ENCODE measurements at places on chromosomes 4 and X.

DNA sequence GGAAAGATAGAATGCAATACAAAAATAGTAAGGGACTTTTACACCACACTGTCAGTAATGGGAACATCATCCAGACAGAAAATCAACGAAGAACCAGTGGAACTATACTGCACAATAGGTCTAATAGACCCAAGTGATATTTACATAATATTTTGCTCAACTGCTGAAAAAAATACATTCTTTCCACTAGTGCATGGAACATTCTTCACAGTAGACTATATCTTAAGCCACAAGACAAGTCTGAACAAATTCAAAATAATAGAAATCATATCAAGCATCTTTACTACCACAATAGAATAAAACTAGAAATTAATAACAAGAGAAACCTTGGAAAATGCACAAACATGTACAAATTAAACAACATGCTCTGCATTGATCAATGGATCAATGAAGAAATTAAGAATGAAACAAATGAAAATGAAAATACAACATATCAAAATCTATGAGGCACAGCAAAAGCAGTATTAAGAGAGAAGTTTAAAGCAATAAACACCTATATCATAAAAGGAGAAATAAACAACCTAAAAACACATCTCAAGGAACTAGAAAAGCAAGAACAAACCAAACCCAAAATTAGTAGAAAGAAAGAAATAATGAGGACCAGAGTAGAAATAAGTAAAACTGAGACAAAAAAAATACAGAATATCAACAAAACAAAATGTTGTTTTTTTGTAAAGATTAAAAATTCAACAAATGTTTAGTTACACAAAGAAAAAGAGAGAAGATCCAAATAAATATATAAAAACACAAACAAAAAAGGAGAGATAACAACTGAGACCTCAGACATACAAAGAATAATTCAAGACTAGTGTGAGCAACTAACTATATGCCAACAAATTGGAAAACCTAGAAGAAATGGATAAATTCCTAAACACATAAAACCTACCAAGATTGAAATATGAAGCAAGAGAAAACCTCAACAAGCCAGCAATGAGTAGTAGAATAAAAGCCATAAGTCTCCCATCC is 51.5 kb upstream of the ANTXR2 start:
- DNase-seq: no peak

DNA sequence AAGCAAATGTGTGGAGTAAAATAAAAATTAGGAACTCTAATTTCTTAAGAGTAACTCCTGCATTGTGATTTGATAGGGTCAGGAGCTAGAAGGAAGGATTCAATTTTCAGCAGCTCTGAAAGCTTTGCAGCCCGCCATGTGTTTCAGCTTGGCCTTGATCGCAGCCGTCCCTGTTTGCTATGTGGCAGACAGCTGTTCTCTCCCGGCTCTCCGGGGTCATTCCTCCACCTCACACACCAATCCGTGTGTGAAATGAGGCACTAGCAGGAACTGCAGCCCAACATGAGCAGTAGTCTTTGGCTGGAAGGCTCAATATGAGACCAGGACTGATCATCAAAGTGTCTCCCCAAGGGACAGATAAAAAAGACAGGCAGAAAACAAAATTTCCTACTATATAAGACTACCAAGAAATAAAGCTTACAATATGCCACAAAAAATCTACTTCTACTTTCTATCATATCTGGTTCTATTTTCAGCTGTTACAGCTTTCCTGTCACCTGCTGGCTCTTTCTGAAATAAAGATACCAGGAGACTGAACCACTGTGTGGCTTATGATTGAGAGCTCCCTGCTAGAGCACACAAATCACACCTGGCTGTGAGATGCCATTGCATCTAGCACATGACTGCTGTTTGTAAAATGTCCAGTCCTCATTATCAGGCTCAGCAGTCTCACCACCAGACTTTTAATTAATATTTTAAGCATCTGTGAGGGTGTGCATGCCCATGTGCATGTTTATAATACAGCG is 44.1 kb upstream of the SEC24B start:
- DNase-seq: no peak

- no peak for DNase-seq
Measured at GRCh38 chrX:3748052-3748559, 34.7 kb upstream of the PRKX start.

- no peak for DNase-seq
Measured at GRCh38 chr4:40890764-40891163, 141.0 kb downstream of the NSUN7 start.

DNA sequence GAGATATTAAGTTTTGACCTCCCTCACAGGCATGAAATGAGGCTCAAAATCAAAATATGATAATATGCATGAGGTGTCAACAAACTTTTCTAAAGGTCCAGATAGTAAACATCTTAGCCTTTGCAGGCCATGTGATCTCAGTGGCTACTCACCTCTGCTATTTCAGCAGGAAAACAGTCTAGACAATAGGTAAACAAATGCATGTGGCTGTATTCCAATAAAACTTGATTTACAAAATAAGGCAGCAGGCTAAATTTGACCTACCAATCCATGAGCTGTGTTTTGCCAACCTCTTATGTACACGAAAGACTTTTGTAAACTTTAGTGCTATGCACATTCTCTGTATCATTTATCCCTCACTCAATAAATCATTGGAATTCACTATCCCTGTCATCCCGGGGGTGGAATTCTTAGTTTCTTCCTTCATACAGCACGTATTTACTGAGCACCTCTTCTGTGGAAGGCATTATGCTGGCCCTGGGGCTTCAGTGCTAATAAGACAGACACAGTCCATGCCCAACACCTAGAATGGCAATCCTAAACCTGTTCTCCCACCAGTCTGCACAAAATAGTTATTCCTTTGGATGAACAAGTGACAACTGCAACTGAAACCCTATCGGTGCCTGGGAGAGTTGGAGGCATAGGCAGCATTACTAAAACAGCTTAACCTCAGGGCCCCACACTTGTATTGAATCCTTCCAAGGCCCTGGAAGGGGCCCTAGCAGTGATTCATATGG is 19.9 kb downstream of the MAGEB17 start:
- DNase-seq: peak; percentile 0

DNA sequence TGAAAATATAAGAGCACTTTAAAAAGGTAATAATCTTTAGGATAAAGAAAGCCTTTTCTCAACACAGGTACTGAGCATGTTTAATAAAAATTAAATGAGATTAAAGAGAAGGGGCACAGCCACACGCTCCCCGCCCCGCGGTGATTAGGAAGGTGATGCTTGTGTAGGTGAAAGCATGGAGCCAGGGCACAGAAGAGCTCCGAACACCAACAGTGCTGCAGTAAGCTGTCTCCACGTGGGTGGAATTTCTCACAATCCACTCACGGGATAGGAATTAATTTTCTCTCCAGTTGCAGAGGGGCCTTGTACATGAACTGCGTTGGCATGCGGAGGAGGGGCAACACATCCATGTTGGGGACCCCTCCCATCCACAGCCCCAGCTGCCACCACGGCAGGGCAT is 27.0 kb downstream of the DCTD start:
- DNase-seq: no peak

DNA sequence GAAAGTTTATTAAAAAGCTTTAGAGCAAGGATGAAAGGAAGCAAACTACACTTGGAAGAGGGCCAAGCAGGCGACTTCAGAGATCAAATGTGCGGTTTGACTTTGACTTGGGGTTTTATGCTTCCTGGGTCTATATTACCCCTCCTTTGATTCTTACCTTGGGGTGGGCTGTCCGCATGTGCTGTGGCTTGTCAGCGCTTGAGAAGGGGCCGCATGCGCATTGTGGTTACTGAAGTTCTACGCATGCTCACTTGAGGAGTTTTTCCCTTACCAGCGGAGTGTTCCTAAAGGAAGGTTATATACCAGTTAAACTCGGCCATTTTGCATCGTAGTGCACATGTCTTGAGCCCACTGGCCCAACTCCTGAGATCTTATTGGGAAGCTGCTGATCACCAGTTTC is 9.9 kb downstream of the ZNF157 start:
- DNase-seq: no peak

DNA sequence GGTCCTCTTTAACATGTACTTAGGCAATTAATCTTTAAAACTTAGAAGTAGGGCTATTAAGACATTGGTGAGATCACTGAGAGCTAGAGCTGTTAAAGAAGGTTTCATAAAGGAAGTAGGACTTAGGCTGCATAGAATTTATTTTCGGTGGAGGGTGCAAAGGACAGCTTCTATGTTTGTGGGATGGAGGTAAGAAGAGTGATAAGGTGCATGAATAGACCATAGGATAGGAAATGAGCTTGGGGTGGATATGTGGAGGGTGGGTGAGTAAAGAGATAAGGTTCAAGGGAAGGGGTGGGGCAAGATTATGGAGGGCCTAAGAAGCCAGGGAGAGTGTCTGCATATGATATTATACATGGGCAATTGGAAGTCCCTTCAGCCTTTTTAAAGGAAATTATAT is 15.9 kb downstream of the RTL9 start:
- no peak for DNase-seq

DNA sequence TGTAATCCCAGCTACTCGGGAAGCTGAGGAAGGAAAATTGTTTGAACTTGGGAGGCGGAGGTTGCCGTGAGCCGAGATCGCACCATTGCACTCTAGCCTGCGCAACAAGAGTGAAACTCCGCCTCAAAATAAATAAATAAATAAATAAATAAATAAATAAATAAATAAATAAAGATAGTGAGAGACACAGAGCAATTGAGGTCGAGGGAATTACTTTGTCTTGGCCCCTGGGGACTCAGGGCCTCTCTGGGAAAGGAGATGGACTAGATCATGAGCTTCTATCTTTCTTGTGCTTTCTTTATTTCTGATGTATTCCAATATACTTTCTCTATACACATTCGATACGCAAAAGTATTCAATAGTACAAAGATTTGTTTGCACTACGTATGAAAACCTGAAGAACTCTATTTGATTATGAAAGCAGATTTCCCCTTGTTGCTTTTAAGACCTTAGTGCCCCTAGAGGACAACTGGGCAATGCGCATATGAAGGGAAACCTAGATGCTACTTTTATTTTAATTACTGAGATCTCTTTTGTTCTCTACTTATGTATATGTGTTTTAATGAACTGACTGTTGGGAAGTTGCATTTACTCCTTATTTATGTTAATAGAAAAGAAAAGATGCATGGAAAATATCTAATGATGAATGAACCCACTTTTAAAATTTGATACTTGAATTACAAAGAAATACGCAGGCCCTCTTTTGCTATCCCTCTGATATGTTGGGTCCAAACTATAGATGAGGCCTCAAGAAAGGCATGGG is 12.8 kb upstream of the ELOVL6 start:
- no peak for DNase-seq

- peak; percentile 28 for DNase-seq
Measured at GRCh38 chr4:173301518-173302201, 32.5 kb downstream of the HMGB2 start.

- no peak for DNase-seq
Measured at GRCh38 chr4:64495946-64496345, 86.7 kb upstream of the TECRL start.

DNA sequence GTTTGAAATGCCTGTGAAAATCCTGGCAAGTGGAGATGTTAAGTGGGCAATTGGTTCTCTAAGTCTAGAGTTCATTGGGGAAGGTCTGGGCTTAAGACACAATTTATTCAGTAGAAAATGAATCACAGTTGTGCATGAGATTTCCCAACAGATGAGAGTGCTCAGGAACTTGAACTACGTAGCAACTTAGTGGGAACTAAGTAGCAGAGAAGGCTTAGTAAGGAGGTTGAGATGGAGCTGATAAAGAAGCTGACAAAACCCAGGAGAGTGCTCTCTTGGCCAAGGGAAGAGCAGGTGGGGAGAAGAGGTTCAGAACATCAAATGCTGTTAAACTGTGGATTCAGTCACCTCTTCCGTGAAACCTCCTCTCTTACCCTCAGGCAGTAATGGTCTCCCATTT is 33.0 kb downstream of the AFF1 start:
- no peak for DNase-seq

- no peak for DNase-seq
Measured at GRCh38 chr4:1882850-1883271, 11.7 kb downstream of the NSD2 start.

DNA sequence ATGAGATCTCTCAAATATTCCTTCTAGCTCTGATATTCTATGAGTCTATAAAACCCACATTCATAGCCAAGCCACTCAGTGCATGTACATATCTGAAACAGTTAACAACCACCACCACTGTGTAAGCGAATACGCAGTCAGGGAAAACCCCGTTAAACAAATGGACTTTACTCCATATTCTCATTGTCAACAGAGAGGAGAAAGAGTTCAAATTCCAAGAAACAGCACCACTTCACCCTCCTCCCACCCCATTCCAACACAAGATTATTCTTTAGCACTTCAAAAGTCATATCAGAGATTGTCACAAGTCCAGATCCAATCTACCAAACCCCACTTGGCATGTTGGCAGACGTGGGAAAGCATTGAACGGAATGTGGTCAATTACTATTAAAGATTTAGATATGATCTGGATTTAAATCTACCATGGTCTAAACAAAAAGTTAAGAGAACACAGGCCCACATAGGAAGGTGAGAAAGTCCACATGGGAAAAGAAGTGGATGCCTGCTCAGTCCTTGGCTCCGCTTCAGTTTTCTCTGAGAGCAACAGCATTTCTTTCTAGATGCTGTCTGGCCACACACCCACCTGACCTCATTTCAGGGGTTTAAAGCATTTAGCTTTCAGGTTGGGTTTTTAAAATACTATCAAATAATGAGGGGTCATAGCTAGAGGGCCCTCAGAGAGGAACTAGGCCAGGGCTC is 39.8 kb upstream of the KLHL13 start:
- DNase-seq: no peak

- DNase-seq: no peak
Measured at GRCh38 chr4:95213366-95213765, 335.4 kb downstream of the UNC5C start.

- DNase-seq: peak; percentile 6
Measured at GRCh38 chr4:143025081-143025704, 159.5 kb upstream of the USP38 start.
